ENCODE measurements at places on chromosomes 3 and 15.

DNA sequence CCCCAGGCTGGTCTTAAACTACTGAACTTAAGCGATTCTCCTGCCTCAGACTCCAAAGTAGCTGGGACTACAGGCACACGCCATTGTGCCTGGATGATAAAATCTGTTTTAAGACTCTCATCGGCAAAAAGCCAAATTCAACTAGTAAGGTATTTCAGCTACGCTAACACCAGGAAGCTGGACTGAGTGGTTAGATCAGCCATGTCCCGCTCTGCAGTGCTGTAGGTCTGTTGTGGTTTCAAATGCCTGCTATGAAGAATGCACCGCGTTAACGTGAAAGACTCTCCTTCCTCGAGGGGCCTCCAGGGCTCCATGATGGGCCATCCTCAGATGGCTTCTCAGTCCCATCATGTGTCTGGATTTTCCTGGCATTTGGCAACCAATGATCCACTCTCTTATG is 70.2 kb downstream of the PCOLCE2 start:
- no peak for DNase-seq

DNA sequence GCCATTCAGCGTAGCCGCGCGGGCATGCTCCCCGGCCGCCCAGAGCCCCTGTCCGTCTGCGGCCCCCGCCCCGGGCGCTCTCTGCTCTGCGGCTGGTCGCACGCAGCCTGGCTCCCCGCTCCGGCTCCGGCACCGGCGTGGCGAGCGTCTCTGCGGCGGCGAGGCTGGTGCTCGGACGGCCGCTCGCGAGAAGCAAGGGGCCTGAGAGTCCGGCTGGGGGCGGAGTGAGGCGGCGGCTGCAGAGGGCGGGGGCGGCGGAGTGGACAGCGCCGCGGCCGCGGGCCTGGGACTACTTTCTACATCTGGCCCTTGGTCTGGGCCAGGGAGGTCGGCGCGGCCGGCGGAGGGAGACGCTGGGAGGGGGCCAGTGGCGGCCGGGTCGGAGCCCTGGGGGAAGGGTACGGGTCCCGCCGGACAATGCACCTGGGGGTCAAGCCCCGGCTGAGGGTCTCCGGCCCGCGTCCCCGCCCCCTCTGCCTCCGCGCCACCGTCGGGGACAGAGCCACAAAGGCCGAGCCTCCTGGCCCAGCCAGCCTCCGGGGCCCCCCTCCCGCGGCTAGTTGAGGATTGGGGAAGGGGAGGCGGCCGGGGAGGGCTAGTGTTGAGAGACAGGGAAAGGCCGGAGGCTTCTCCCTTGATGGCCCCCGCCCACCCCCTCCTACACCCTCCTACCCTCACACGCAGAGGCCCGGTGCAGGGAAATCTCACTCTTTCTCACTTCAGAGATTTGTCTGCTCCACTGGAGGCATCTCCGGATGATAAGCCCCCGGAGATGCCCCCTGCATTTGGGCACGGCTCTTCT is at the start of gene PRTG:
Gene PRTG, minus strand, starts transcription at position 226 of the 802 bp plus-strand sequence. Its CDS starts 221 bp downstream, at position 5.
- DNase-seq, result peak; percentile 70

- no peak for DNase-seq
Observed at GRCh38 chr15:93341164-93341563, 252.2 kb upstream of the RGMA start.

DNA sequence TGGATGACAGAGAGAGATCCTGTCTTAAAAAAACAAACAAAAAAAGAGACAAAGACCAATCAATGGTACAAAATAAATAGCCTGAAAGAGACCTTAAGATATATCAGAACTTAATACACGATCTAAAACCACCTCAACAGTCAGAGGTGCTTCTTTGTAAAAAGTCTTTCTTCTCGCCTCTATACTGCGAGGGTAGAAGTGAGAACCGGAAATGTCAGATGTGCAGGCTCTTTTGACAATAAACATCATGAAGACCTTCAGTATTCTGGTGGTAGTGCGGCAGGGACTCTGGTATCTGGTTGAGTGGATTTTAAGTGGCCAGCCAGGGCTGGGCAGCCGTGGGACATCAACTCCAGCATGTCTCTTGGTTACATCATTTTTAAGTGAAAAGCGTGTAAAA is 30.0 kb downstream of the RUBCN start:
- DNase-seq, result no peak

GRCh38 chr3:65196663-65197062 is 508.9 kb upstream of the ADAMTS9 start:
- DNase-seq, result no peak

DNA sequence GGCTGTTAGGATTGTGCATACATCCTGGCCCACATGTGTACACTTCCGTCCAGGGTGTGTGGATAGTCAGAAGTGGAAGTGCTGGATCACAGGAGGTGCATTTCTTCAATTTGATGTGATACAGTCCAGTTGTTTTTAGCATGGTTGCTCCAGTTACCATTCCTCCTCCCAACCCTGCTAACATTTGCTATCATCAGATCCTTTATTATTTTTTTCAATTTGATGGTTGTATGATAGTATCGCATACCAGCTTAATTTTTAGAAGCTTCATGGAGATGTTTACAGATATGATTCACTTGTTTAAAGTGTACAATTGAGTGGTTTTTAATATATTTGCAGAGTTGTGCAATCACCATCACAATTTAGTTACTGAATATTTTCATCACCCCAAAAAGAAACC is 202.7 kb downstream of the ITPR1 start:
- DNase-seq, result no peak

GRCh38 chr3:169218314-169218983 is 445.1 kb downstream of the MECOM start:
- DNase-seq, result peak; percentile 85

GRCh38 chr3:128311441-128311844 is 155.2 kb downstream of the DNAJB8 start:
- no peak for DNase-seq

DNA sequence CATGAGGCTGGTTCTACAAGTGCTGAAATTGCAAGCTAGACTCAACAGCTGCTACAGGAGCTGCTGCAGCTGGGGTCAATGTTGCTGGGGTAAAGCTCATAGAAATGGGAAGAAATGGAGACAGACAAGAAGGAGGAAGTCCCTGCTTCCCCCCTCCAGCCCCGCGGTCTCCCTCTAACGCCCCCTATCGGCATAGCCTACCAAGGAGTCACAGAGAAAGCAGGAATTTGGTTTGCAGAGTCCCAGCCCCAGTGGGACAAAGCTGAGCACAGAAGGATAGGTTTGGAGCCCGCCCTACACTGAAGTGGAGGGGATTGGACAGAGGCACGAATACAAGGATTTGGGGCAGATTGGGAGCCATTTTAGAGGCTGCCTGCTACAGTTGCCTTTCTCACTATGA is 176.9 kb upstream of the ANKRD28 start:
- no peak for DNase-seq

GRCh38 chr3:8761866-8762265 is 7.5 kb downstream of the OXTR start:
- DNase-seq, result no peak

- no peak for DNase-seq
Observed at GRCh38 chr15:40032125-40032839, 6.7 kb downstream of the SRP14 start.

DNA sequence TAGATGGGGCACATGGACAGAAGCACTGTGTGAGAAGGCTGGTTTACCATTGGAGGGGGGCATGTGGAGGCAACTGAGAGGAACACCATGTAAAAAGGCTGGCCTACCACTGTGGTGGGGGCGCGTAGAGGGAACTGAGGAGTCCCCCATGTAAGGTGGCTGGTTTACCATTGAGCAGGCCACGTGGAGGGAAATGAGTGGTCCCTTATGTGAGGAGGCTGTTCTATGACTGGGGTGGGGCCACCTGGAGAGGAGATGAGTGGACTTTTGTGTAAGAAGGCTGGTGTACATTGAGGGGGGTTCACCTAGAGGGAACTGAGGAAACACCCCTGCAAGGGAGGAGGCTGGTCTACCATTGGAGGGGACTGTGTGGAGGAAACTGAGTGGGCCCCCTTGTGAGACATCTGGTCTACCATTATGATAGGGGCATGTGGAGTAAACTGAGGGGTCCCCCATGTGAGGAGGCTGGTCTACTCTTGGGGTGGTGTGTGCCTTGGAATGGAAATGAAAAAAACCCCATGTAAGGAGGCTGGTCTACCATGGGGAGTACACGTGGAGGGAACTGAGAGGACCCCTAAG is 156.9 kb downstream of the FBLN2 start:
- no peak for DNase-seq

DNA sequence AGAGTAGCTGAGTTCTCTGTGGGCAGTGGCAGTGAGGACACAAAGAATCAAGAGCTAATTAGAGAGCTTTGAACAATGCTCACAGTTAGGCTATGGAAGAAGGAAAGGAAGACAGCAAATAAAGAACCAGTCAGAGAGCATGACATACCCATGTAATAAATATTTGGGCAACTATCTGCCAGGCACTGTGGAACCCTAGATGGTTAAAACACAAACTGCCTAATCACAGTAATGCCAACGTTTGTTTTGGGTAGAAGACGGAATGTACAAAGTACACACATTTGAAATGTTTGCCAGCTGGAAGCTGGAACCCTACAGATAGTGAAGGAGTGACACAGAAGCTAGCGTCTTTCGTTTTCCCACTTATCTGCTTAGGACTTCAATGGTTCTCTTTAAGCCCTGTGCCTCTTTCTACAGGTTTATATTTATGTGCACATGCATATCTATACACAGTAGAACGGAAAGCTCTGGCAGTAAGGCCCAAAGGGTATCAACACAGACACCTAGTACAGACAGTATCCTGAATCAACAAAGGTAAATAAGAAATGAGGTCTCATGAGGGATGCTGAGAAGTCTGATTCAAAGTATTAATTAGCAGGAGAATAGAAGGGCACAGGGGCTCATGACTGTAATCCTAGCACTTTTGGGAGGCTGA is 44.6 kb downstream of the ANKRD28 start:
- no peak for DNase-seq

- no peak for DNase-seq
Observed at GRCh38 chr3:193730511-193730910, 137.5 kb downstream of the OPA1 start.

DNA sequence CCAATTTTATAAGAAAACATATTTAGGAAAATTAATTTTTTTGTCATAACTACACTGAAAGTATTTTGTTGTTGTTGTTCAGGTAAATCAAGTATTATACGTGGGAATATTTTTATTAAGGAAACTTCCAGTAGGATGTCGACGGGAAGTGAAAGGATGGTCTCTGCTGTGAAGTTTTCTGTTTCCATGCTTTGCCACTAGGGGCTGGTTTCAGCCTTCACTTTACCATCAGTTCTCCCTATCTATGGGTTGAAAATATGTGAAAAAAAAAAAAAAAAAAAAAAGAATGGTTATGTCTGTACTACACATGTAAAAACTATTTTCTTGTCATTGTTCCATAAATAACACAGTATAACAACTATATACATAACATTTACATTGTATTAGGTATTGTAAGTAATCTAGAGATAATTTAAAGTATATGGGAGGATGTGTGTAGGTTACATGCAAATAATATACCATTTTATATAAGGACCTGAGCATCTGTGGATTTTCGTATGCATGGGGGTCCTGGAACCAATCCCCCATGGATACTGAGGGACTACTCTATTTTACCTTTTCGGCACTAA is 136.7 kb downstream of the SMAD6 start:
- DNase-seq, result peak; percentile 56

- no peak for DNase-seq
Observed at GRCh38 chr3:190169877-190170276, 49.2 kb upstream of the P3H2 start.

DNA sequence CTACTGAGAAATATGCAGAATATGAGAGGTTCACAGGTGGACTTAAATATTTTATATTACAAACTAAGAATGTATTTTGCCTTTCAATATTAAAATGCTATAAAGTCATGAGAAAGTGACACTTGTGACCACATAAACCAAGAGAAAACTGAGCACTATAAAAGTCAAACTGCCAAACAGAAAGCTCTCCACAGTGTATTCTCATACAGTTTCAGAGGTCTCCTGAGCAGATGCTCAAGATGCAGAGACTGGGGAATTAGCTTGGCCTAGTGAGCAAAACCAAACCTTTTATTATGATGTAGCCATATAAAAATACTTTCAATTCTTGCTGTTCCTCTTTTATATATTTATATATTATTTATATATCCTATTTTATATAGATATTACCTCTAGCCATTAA is 227.8 kb downstream of the TBC1D5 start:
- DNase-seq, result no peak

GRCh38 chr3:16060358-16060852 is 114.1 kb upstream of the GALNT15 start:
- DNase-seq, result peak; percentile 99

DNA sequence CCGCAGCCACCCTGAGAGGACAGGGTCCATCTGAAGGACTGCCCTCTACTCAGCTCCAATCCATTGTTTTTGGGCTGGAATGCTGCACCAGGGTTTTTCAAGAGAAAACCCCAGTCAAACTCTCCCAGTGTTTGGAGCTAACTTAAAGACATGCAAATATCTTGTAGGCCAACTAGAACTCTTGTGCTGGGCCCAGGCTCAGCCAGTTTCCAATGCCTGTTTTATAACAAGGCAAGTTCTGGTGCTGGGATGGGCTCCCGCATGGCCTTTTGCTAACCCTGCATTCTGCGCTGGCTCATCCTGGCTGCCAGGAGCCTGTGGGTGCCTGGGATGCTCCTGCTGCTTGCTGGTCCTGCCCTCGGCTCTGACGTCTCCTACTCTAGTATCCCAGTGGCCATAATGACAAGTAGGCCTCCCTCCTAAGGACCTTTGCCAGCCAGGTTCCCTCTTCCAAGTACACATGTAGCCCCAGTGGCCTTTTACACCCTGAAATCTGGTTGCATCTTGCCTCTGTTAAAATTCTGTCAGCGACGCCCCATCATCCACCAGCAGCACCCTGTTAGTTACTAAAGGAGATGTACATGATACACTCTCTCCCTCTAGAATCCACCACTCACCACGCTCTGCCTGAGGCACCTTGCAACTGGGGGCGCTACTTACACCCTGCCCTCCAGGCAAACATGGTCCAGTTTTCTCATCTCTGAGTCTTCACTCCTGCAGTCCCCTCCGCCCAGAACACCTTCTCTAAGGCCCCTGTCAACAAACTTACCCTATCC is 30.5 kb upstream of the RAB6B start:
- no peak for DNase-seq

DNA sequence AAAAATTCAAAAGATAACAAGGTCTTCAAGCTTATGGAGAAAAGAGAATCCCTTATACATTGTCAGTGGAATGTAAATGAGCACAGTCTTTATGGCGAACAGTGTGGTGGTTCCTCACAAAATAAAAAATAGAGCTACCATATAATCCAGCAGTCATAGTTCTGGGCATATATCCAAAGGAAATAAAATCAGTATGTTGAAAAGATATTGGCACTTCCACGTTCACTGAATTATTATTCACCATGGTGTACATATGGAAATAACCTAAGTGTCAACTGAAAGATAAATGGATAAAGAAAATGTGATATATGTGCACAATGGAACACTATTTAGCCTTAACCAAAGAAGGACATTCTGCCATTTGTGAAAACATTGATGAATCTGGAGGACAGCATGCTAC is 1161.2 kb downstream of the ROBO2 start:
- no peak for DNase-seq

GRCh38 chr3:57586778-57587177 is 10.4 kb downstream of the ARF4 start:
- no peak for DNase-seq

Data from kidney capillary endothelial cell (primary cell).